Epithelial cell of proximal tubule (primary cell): ENCODE measurements at places on chromosomes 1 and 21.

DNA sequence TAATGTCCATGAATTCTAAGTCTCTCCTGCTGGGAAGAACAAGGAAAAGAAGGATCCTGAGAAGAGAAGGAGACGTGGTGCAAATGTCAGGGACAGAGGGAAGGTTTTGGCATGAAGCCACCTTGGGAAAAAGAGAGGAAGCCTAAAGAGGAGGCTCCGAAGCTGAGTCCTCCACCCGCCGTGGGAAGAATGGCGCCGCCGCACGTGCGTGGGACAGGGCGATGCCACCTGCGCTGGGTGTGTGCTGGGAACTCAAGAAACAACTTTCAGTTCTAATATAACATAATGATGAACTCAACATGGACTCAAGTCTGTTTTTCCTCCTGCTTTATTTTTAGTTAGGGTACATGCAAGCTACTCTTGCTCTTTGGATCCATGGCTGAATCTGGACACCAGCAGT lies 362.3 kb upstream of the RUNX1 start:
- DNase-seq = no peak

DNA sequence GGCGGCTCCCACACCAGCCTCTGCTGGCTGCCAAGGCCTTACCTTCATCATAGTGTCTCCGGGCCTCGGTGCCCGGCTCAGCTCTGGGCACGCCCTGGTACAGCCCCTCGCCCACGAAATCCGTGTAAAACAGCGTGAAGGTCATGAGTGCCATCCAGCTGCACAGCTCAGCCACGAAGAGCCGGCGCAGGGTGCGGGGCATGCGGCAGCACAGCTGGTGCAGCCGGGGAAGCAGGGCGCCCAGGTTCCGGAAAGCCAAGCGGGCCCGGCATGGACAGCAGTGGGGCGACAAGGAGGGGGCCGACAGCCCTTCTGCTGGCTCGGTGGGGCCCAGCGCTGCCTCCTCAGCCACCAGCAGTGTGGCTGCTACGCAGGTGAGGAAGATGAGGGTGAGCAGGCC lies 17.5 kb downstream of the SLC45A3 start:
- no peak for DNase-seq

- DNase-seq = no peak
Measured at GRCh38 chr1:43449708-43450069, 4.0 kb downstream of the HYI start.

- DNase-seq = no peak
Measured at GRCh38 chr1:72439036-72439435, 156.7 kb upstream of the NEGR1 start.

DNA sequence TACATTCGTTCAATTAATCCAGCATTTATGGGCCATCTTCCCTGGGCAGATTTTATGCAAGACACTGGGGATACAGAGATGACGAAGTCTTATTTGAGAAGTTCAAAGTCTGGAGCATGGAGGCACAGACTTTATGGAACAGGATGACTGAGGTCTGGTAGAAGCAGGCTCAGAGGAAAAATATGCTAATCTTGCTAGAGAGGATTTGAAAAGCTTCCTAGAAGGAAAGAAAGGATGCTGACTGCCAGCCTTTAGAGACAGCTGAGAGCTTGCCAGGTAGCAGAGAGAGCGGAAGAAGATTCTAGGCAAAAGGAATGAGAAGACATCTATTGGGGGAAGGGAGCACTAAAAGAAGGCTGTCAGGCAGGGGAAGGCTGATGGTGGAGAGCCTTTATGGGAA lies 75.5 kb upstream of the ATP5PO start:
- no peak for DNase-seq

- no peak for DNase-seq
Measured at GRCh38 chr21:30153697-30154340, 12.8 kb downstream of the CLDN17 start.

GRCh38 chr1:94806441-94806871 lies 13.7 kb upstream of the SLC44A3 start:
- DNase-seq = no peak
